Activated naive CD4-positive, alpha-beta T cell (primary cell): ENCODE measurements at places on chromosomes 16 and 17.
A peak's percentile ranks its signal among the peaks of the same experiment; 100 is the strongest.

DNA sequence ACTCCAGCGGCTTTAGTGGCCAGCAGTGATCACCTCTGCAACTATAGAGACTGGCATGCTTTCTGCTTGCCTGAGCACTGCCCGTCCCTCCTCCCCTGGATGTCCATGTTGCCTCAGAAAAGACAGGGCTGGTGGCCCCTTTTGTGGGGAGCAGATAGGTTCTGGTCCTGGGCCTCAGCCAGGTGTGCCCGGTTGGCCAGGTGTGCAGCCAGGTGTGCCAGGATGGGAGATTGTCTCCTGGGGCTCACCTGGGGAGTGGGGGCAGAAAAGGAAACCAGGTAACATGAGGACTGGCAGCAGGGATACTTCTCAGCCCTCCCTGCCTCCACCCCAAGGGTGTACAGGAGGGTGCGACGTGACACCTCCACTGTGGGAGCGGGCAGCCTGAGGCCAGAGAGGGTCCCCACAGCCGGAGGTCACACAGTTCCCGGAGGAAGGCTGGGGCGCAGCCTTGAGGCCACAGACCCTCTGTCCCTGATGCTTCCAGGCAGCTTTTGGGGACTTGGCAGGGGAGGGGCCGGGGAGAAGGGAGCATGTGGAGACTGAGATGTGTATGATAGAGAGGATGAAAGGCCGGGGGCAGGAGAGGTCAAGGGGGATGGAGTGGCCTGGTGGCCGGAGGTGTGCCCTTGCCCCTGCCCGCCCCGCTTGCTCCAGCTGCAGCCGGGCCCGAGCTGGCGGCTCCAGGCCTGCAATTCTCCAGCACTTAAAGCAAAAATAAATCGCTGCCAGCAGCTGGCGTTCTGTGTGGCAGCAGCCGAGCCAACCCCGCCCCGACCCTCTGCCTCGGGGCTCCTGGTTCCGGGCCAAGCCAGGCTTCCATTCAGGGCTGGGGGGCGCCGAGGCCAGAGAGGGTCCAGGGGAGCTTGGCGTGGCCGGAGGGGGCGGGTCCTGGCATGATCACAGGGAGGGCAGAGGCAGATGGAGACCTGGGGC lies 6.7 kb downstream of the KCNJ12 start:
- no peak for DNase-seq

DNA sequence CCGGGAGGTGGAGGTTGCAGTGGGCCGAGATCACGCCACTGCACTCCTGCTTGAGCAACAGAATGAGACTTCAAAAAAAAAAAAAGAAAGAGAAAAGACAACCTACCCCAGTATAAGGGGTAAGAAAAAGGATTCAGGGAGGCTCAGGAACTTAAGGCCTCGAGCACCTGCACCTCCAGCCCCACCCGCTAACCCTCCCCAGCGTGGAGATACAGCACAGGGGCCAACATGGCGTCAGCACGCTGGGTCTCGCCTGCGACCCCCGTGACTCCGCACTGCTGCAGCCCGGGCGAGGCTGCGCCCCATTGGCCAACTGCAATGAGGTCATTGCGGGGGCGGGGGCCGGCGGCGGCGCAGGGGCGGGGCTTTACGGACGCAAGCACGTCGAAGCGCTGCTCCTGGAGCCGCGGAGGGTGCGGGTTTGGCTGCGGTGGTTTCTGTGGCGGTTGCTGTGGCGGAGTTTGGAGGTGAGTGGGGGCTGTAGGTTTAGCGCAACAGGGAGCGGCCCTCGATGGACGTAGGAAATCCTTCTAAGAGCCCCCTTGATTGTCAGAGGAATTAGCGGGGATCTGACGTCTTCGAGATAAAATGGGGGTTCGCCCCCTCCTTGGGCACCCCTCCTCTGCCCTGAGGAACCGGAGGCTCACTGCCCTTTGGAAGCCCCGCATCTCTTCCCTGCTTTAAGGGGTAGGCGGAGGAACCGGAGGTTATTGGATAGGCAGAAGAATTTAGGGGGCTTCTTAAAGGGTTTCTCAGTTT lies at the start of gene ATP6V0A1:
TSS of gene ATP6V0A1 (plus strand) at position 382 of the 759 bp plus-strand sequence. CDS start 2,017 bp downstream, outside the sequence.
- peak; percentile 85 for DNase-seq

GRCh38 chr17:39920218-39921210 lies 2.1 kb upstream of the GSDMB start:
- DNase-seq, result no peak

GRCh38 chr17:35709874-35710273 lies 21.6 kb upstream of the RASL10B start:
- DNase-seq, result no peak

DNA sequence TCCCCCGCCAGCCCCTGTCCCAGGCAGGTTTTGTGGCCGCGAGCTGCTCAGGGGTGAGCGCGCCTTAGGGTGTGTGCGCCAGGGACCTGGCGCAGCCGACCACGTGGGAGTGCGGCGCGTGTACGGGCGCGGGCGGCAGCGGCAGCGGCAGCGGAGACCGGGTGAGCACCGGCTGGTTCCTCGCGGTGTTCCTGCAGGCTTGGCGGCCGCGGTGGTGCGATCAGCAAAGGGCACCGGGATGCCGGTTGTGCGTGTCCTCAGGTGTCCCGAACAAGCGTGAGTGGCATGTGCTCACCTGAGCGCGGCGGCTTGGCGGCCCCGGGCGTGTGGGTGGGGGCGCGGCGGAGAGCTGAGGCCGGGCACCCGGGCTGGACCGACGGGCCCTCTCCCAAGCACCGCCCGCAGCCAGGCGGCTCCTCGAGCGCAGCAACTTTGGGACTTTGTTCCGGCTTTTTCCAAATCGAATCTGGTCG lies 381 bp upstream of the HSD11B2 start:
- no peak for DNase-seq

DNA sequence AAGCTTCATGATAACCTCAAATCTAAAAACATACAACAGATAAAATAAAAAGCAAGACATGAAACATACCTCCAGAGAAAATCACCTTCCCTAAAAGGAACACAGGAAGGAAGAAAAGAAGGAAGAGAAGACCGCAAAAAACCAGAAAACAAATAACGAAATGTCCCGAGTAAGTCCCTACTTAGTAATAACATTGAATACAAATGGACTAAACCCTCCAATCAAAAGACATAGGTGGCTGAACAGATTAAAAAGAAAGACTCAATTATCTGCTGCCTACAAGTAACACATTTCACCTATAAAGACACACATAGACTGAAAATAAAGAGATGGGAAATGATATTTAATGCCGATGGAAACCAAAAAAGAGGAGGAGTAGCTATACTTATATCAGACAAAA lies 6.2 kb downstream of the FBXO39 start:
- no peak for DNase-seq
